ENCODE measurements at places on chromosomes 6 and 20.
A peak's percentile ranks its signal among the peaks of the same experiment; 100 is the strongest.

DNA sequence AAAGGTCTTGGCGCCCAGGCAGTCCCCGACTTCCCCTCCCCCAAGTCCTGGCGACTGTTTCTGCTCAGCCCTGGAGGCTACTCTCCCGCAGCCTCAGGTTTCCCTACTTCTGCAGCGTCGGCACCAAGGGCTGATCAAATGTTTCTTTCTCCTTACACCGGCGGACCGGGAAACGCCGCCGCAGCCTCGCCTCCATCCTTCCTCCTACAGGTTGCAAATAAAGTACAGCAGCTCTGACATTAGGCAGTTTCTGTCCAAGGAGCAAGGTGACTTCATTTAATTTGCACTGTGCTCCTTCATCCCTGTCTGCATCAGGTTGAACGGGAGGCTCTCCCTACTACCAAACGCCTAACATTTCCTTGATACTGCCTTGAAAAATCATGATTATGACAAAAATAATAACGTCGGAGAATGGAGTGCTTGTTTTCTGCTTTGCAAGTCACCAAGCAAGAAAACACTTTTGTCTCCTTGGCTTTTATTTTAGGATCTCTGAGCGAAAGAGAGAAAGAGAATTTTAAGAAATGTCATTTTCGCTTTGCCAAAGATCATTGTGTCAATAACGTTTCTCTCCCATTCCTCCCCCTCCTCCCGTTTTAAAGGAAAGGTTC, 1.0 kb downstream of the CLIC5 start:
- DNase-seq, result peak; percentile 8

DNA sequence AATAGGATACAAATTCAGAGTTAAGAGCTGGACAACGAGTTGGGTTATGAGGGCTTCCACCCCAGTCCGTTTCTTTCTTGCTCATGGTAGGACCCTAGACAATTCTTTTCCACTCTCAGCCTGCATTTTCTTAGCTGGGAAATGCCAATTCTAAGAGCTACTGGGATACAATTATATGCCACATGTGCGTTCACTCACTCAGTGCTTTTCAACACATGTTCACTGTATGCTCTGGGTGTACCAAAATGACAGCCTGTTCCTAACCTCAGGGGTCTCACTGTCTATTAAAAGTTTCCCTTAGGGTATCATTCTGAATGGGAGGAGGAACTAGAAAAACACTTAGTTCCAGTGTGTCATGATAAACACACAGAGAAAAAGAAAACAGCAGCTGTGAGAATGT, 505 bp upstream of the DEFB115 start:
- DNase-seq, result no peak

DNA sequence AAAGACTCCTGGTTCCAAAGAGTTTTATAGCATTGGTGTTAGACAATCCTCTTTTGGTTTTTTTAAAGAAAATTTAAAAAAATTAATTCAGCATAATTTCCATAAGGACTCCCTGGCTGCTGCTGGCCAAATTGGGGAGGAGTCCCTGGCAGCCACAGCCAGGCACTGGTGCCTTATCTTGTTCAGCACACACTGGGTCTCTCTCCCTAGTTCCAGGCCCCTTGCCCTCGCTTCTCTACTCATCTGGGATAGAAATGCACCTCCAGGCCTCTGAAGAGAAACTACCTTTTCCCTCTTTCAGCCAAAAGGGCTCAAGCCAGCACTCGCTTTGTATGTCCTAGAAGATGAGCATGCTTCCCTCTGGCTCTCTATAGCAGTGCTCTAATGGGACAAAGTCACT, 13.4 kb upstream of the MAPK13 start:
- DNase-seq, result no peak

- no peak for DNase-seq
These were observed 68.2 kb downstream of the IRAK1BP1 start for GRCh38 chr6:78935553-78935952.

- DNase-seq, result no peak
These were observed 56.9 kb upstream of the NXT1 start for GRCh38 chr20:23293689-23294088.

- DNase-seq, result no peak
These were observed 156.1 kb downstream of the COL21A1 start for GRCh38 chr6:56091159-56091869.

DNA sequence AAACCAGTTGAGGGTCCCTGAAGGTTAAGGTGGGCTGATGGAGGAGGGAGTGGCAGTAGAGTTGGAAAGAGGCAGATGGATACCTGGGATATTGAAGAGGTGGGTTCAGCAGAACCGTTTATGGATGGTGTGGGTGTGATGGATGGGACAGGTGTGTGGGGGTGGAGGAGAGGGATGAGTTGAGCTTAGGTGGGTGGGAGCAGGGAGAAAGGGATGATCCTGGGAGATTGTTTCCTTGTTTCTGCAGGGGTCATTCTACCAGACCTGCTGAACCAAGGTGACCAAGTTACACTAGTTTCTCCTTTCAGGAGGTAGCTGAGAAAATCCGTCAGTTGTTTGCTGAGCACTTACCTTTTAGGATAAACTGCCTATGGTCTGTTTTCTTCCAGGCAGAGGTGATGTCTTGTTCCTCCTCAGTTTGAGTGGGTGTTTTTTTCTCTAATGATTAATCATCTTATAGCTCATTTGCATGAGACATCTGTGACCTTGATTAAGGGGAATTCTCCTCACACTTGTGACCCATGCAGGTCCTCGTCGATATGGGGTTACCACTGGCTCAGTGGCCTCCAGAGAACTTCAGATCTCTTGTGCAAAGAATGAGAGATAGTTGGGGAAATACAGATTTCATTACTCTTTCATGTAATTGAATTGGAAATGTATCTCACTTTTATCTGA, 53.0 kb downstream of the FARS2 start:
- DNase-seq, result no peak

- no peak for DNase-seq
These were observed 5.2 kb downstream of the MBOAT1 start for GRCh38 chr6:20207088-20207418.

- DNase-seq, result no peak
These were observed 744.2 kb downstream of the MAFB start for GRCh38 chr20:39944861-39945260.

- DNase-seq, result no peak
These were observed 448.2 kb upstream of the ADGRB3 start for GRCh38 chr6:68186870-68187269.

- DNase-seq, result no peak
These were observed 842.2 kb downstream of the EPHA7 start for GRCh38 chr6:92577077-92577719.

DNA sequence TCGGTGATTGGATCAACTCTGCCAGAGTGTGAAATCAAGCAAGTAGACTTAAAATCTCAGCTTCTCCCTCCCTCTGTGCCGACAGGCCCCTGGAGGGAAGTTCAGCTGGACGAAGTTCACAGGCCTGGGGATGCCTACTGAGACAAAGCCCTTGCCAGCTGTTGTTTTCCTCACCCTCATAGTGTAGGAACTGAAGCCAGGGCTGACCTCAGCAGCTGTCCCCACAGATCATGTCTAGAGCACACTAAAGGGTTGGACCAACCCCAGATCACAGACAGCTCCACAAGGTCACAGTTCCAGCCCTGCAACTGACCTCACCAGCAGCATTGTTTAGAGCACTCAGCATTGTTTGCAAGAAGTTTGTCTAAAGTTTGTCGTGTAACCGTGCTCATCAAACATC, 261.9 kb upstream of the ECI2 start:
- DNase-seq, result no peak

DNA sequence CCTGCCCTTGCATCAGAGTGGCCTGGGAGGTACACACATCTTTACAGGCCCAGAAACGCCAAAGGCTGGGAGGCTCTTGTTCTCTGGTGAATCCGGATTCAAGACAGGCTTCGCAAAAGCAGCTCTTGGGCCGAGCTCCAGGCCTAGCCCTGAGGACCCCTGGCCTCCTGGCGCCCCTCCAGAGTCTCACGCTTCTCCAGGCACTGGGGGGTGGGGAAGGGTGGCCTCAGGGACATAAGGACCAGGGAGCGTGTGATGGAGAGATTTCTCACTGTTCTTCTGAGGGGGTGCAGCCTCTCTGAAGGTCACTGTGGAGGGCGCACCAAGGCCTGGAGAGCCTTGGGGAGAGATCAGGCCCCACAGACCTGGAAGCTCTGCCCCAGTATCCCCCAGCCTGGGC, 349.2 kb downstream of the ZFAND3 start:
- no peak for DNase-seq

DNA sequence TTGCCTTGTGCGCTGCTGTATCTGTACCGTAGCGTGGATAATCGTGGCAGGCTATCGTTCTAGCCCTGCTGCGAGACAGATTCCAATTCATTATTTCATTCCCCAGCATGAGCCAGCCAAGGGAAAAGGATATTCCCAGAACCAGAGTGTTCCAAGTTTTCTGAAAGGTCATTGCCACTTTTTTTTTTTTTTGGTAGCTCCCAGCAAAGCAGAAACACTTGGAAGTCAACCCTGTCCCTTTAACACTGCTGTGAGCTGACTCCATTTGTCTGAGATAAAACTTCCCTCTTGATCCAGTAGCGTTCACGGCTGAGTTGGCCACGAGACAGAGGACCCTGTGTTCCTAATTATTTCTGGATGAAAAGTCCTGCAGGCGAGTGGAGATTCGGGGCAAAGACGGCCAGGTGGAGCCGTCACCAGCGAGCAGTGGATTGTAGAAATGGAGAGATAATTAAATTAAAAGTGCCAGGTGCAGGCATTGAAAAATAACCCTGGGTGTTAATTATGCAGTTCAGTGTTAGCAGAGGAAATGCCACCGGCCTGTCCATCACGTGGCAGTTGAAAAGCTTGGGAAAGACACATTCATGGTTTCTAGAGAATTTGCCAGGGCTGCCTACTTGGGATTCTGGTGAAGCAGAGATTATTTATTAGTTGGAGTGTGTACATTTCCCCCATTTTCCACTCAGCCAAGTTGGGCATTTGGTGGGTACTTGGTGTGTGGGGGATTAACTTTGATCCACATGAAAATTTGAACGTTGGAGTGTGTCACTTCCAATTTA, 164.2 kb downstream of the SLC24A3 start:
- no peak for DNase-seq

DNA sequence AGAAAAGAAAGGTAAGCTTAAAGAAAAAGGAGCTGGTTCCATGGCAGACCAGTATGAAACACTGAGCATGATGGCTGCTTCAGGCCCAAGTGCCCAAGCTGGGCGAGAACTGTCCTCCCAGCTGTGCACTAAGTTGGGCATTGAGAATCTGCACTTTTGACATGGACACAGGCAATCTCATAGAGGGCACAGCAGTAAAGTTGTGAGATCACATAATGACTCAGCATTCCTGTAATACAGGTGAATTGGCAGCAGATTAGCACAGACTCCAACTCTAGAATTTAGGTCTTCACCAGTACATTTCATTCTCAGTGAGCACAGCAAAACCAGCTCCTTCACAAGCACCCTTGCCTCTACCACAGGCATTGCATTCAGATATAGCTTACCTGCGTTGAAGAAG, 343.4 kb downstream of the PKHD1 start:
- no peak for DNase-seq

- no peak for DNase-seq
These were observed 462.5 kb downstream of the CDH26 start for GRCh38 chr20:60420676-60421229.

DNA sequence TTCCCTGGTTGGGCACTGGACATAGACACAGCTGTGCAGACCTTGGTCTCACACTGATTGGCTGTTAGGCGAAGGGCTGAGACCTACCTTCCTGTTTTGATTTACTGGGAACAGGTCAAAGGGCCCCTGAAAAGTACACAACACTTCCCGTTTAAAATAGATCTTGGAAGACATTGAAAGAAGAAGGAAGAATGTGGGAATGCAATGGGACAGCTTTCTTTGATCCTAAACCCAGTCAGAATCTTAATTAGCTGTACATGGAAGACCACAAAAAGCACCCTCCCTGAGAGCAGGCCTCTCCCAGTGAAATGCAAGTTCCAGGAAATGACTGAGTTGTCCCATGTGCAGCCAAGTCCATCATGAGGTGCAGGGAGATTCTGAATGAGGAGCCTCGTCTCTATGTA, 83.6 kb upstream of the EXOC2 start:
- DNase-seq, result no peak

GRCh38 chr6:166307082-166308032, 835 bp downstream of the PRR18 start:
- no peak for DNase-seq

GRCh38 chr6:127807806-127808517, 92.9 kb downstream of the THEMIS start:
- no peak for DNase-seq

- no peak for DNase-seq
These were observed 16.7 kb downstream of the TIAM2 start for GRCh38 chr6:155011809-155012291.

GRCh38 chr6:40353197-40353966, 233.8 kb downstream of the LRFN2 start:
- no peak for DNase-seq

- DNase-seq, result no peak
These were observed 154.0 kb upstream of the KCNG1 start for GRCh38 chr20:51176876-51177275.

DNA sequence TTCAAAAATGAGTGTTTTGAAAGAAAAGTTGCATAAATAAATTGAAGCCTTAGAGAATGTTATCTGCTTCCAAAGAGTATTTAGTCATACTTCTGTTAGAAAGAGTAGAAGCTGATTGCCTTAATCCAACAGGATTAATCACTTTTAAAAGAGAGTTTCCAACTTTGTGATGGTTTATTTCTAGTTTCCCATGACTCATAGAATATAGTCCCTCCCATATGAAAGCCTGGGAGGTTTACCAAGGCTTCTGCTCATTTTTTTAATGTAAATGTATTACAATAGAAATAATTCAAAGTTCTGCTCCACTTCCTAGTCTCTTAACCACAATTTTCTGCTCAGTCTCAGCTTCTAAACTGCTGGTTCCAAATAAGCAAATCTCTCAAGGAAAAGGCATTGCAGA, 118.0 kb upstream of the IRAK1BP1 start:
- no peak for DNase-seq

- peak; percentile 63 for DNase-seq
These were observed 171.4 kb downstream of the DTNBP1 start for GRCh38 chr6:15491255-15491985.

GRCh38 chr20:62027116-62027515, 38.6 kb downstream of the TAF4 start:
- no peak for DNase-seq

GRCh38 chr20:31869942-31870725, at the start of the genes DUSP15 and TTLL9:
Gene DUSP15, minus strand, starts transcription at chr20:31870527. Its CDS starts 190 bp downstream, at chr20:31870337.
Gene TTLL9, plus strand, starts transcription at chr20:31870634. Its CDS starts 493 bp downstream, at chr20:31871127.
- DNase-seq, result no peak

GRCh38 chr6:11356404-11357155, 124.1 kb upstream of the NEDD9 start:
- DNase-seq, result no peak

DNA sequence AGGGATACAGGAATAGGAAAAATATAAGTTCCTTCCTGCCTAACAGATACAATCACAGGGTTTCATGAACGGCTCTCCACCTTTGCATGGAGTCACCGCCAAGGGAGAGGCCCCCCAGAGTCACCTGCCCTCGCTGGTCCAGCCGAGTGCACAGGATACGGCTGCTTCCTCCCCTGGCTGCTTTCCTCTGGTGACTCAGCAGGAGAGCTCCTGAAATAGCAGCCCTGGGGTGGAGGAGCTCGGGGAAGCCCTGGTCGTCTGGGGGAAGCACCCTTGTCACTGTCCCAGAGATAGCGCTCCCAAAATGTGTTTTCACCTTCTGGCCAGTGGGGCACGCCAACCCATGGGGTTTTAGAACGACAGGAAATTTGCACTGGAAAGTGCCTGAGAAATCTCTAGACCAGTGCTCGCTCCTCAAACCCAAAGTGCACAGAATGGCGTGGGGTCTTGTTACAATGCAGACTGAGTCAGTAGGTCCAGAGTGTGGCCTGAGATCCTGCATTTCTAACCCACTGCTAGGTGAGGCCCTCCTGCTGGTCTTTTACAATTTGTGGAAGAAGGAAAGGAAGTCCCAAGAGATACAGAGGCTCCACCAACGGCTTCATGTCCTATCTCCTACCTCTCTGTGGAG, 35.9 kb upstream of the FAM50B start:
- no peak for DNase-seq

GRCh38 chr20:44501448-44501847, 20.4 kb downstream of the SERINC3 start:
- DNase-seq, result no peak

Measured in activated gamma-delta T cell treated with Interleukin-2 at 50 U/mL for 16 hours (primary cell).